ENCODE measurements at places on chromosomes 1 and 21.

DNA sequence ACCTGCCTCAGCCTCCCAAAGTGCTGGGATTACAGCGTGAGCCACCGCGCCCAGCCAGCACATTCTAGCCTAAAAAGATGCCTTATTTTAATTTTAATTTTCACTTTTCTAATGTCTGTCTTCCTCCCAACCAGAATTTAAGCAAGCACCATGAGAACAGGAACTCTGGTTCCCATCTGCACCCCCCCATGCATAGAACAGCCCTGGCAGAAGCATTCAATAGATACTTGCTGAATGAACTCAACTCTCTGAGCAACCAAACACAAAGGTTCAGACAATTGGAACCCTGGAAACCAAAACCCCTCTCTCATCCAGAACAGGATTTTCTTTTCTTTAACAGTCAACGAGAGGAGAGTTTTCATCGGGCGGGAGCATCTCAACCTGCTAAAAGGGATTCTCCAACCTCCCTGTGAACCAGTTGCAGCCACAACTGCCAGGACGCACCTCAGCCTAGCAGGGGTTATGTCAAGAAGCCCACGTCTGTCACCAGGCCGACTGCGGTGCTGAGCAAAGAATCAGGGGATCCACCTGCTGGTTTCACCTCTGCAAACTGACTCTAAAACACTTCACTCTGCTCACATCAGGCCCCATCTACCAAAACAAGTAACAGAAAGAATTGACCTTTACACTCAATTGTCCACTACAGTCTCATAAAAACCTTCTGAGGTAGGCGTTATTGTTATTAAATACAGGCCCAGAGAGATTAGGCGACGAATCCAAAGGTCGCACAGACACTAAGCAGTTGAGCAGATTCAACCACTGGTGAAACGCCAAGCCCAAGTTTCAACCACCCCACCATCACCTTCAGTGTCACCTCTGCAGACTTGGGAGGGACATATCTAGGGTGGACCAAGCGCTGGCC, 1.7 kb downstream of the KIAA2013 start:
- DNase-seq: no peak

DNA sequence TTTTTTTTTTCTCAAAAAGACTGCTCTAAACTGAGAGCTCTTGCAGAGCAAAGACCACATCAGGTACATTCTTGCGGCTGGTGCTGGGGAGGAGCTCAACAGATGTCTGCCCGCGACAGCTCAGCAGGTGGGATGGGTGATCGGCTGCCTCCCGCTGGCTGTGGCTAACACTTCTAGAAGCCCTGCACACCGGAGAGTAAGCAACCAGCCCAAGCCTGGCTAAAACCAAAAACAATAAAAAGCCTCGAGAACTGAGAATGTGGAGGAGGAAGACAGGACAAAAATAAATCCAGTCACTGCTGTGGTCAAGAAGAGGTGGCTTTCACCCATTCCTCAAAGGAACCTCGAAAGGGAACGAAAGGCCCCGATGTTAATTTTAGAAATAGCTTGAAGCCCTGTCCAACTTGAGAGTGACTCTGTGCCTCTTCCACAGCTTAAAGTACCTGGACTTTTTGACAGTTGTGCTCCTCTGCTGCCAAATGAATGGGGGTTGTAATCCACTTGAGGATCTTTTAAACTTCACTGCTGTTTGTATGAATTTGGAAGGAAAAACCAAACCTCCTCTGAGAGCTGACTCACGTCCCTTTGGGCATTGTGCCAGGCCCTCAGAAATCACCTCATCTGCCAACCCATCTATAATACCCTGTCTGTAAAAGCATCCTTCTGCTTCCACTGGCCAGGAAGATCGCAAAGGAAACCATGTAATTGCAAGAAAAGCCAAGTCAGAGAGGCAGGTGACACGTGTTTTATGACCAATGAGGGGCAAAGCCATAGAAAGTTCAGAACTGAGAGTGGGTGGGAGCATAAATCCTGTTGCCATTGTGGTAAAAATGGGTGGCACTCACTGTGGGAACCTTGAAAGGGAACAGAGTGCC, 78.6 kb downstream of the KCNN3 start:
- no peak for DNase-seq

- DNase-seq: no peak
These were observed 57.8 kb downstream of the SLC35D1 start for GRCh38 chr1:66996018-66996682.

GRCh38 chr1:65417729-65418128, 2.7 kb upstream of the LEPR start:
- DNase-seq: no peak

- peak; percentile 20 for DNase-seq
These were observed 20.2 kb upstream of the RABGGTB start for GRCh38 chr1:75765697-75766355.

Data from epithelial cell of prostate (primary cell).